ENCODE measurements at places on chromosomes 16 and 17.

DNA sequence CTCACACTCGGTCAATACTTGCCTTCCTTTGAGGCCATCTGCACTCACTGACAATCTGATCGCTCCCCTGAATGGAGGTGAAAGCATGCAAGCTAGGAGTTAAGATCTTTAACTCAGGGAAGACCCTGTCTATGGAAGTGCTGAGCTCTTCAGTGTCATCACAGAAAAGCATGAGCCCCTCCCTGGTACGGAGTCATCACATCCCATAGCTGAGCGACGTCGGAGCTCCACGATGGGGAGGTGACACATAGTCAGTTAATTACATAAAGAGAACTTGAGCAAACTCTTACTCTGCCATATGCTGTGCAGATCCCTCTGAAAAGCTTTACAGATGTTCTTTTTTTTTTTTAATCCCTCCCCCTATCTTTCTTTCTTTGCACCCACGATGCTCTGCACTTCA lies 463.2 kb downstream of the WWOX start:
- no peak for DNase-seq

DNA sequence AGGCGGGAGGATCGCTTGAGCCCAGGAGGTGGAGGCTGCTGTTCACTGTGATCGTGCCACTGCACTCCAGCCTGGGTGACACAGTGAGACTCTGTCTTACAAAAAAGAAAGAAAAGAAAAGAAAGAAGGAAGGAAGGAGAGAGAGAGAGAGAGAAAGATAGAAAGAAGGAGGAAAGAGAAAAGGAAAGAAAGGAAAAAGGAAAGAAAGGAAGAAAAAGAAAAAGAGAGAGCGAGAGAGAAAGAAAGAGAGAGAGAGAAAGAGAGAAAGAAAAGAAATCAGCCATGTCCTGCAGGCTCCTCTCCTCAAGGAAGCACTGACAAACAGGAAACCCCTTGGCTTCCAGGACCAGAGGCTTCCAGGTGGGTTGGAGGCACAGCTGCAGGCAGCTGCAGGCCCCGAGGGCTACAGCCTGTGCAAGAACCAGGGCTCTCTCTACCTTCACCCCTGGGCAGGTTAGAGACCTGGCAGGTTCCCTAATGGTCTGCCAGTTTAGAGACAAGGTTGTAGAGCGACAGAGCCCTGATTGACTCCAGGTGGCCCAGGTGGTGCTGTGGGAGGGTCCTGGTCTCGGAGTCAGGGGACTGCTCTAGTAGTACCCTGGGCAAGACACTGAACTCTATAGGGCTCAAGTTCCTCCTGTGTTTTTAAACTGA lies 53.8 kb downstream of the PECAM1 start:
- DNase-seq = no peak

GRCh38 chr16:24909856-24910255 lies 64.1 kb downstream of the SLC5A11 start:
- DNase-seq = no peak

DNA sequence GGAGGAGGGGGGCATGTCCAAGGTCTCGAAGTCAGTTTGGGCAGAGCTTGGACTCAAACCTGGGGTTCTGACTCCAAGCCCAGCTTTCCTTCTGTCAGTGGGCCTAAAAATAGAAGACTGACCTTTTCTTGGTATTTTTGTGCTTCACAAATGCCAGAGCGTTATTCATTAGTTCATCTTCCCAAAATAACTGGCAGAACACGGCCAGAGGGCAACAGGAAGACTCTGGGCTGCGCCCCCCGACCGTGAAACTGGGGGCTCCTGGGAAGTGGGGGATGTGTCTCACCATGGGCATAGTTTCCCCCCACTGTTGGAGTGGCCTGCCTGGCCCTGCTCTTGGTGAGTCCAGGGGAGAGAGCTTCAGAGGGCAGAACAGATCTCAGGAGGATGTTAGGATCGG lies 94.0 kb downstream of the SOCS1 start:
- DNase-seq = no peak

DNA sequence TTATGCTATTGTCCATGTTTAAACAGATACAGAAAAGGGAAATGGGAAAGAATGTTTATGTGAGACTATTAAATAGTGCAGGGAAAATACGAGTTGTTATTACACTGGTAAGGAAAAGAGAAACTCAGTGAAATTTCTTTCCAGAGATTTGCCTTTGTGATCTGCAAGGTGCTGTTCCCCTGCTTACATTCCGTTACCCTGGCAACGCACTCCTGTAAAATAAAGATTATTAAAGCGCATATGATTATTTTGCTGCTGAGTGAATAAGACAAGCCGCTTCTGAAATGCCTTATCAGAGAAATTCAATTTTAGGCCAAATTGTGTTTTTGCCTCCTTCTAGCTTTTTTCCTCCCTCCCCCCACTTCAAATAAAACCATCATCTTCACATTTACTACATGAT lies 328.6 kb upstream of the PMFBP1 start:
- DNase-seq = no peak

GRCh38 chr17:77145612-77146245 lies 5.0 kb downstream of the SEC14L1 start:
- no peak for DNase-seq

- no peak for DNase-seq
Observed at GRCh38 chr16:48420437-48420836, 35.2 kb upstream of the SIAH1 start.

GRCh38 chr17:71444078-71444477 lies 676.7 kb upstream of the SOX9 start:
- no peak for DNase-seq

GRCh38 chr17:41773190-41773588 lies 13.3 kb downstream of the JUP start:
- no peak for DNase-seq

- DNase-seq = no peak
Observed at GRCh38 chr16:13158427-13158826, 257.0 kb downstream of the SHISA9 start.

DNA sequence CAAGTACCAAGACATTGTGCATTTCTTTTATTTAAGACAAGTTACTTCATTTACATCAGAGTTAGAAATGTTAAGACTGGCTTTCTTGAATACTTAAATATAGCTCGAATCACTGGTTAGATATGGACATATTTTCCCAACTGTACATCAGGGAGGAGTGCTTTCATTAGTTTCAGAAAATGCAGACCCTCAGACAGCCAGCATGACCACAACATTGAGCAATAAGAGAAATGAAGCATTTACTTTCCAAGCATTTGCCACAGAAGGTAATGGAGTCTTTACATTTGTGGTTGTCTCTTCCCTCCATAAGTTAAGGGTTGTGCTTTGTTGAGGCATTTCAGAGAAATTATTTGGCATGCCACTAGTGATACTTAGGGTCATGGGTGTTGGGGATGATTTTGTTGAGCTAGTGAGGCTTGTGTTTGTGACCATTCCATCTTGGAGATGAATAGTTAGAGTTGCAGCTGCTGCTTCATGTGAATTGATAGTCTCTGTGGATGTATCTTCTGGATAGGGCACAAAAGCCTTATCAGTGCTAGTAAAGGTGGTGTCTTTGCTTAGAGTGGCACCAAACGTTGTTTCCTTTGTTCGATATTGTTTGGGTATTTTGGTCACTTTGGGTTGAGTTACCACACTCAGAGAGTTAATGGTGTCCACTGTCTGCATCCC lies 2.1 kb downstream of the OMG start:
- DNase-seq = no peak

DNA sequence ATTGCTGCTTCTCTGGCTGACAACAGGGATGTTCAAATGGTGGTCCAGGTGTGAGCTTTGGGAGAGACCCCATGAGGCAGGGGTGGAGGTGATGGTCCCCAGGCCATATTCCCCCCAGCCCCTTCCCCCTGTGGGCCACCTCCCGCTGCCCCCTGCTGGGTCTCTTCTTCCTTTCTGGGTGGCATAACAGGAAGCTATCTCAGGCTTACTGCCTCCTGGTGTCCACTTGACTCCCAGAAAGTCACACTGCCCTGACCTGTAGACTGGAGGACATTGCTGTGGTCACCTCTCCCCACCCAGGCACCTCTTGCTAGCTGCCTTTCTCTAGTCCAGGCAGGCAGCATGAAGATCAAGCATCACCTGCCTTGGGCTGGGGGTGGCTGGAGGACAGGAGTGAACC lies 46.4 kb upstream of the PLCG2 start:
- DNase-seq = no peak

- DNase-seq = no peak
Observed at GRCh38 chr16:86239381-86239780, 270.9 kb upstream of the FOXF1 start.

- no peak for DNase-seq
Observed at GRCh38 chr17:50893183-50893993, 27.2 kb upstream of the TOB1 start.

DNA sequence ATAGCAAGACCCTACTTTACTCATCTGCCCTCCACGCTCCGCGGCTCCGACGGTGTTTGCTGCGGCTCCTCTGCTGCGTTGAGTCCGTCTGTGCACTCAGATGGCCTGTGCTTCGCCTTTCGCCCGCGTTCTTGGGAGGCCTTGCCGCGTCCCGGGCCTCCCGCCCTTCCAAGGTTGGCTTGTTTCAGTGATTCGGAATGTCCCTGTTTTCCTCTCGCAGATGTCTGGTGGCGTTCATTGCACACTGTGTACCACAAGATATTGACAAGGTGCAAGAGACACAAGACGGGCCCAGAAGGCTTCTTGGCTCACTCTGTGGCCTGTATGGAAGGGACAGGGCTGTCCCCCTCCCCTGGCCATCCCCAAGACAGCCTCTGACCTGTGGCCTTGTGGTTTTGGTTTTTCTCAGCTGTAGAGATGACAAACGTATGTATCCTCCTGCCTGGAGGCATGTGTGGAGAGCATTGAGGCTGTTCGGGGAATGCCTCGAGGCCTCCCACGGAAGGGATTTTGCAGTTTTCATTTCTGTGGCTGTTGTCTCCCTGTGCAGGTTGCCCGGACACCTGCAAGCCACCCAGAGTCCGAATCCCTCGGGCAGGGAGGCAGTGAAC lies 15.4 kb downstream of the MGRN1 start:
- no peak for DNase-seq

- no peak for DNase-seq
Observed at GRCh38 chr16:30095166-30096078, 591 bp downstream of the YPEL3 start.

GRCh38 chr17:7932949-7933348 lies 943 bp downstream of the CNTROB start:
- no peak for DNase-seq

DNA sequence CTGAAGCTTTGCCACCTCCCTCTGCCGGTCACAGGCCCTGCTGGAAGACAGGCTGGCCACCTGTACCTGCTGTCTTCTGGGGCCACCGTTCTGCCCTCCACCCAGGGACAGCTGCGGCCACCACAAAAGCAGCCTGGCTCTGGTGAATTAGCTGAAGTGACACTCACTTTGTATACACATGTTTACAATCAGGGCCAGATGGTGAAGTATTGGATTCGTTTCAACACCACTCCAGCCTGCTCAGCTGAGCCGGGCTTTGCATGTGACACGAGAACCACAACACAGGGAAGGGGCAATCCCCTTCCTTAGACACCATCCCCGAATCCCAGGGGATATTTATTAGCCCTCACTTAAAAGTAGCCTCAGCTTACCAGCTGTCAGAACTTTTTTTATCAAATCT lies 191.5 kb upstream of the RPL38 start:
- DNase-seq = no peak

DNA sequence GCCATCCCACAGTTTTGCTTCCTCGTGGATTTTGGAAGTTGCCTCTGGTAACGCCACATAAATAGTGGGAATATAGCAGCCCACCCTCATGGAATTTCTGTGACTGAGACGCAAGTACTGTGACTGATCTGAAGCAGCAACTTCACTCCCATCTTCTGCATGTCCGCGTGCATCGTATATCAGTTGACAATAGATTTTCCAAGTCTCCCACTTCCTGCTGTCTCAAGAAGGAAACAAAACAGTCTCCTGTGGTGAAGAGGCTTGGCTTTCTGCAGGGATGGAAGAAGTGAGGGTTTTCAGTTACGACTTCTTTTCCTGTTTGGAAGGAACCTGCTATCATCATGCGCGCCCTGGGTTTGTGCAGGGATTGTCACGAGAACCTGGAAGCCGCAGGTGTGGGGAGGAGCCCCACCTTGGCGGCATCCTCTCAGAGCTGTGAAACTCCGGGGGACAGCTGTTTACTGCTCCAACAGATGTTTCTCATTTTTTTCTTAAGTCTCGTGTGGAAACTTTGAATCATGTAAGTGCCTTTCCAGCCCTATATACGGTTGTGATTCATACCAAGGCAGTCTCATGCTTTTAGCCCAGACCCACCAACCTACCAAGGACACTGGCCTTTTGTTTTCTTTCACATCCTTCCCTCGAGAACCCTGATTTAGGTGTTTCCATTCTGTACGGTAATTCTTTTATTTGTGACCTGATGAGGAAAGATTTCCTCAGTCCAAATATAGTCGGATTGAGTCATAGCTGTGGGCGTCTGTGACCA lies 57.5 kb downstream of the WIPI1 start:
- no peak for DNase-seq

DNA sequence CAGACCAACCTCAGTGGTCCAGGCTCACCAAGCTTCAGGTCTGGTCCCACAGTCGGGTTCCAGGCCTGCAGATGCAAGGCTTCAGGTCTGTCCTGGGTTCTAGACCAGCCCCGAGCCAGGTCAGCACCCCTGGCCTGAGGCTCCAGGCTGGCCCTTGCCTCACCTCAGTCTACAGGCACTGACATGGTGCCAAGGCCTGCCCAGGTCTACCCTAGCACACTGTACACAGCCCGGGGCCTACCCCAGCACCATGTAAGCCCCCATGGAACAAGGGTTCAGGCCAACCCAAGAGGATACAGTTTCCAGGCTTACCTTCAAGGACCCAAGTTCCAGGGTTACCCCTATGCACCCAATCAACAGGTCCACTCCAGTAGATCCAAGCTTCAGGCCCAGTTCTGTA lies 26.8 kb downstream of the ZFP1 start:
- DNase-seq = no peak

DNA sequence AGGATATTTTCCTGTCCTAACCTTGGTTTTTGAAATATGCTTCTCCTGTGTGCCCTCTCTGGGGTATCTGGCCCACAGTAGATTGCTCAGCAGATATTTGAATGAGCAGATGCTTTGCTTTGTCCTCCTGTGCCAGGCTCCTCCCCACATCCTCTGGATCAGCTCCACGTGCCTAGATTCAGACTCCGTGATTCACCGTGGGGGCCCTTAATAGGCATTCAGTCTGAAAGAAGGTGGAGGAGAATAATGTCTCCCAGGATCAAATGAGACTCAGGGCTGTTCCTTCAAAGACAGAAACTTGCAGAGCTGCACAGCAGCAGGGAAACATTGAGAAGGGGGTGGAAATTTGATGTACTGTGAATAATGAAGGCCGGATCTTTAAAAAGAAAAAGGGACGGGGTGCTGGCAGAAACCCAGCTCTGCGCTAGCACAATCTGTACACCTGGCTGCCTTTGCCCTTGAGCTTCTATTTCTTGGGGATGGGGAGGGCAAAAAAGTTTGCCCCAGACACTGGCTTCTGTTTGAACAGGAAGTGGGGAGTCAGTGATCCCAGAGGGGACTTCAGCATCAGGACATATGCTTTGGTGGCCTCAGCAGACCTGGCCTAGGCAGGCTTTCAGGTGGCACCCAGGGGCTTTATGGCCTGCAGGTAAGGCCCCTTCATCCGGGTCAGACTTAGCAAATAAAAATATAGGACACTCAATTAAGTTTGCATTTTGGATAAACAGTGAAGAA lies 15.9 kb upstream of the SLC12A3 start:
- no peak for DNase-seq

GRCh38 chr16:58515871-58516767 lies 802 bp downstream of the SETD6 start:
- no peak for DNase-seq
